Fibroblast of skin of right biceps (primary cell): ENCODE measurements at places on chromosomes 3 and 15.

GRCh38 chr3:68943753-68944500, 11.6 kb upstream of the TAFA4 start:
- no peak for DNase-seq

- peak; percentile 64 for DNase-seq
These were observed 366.3 kb downstream of the TIGIT start for GRCh38 chr3:114660124-114660523.

GRCh38 chr3:2477620-2478019, 379.0 kb downstream of the CNTN4 start:
- DNase-seq = no peak

- DNase-seq = no peak
These were observed 145.9 kb downstream of the SHQ1 start for GRCh38 chr3:72702390-72702789.

DNA sequence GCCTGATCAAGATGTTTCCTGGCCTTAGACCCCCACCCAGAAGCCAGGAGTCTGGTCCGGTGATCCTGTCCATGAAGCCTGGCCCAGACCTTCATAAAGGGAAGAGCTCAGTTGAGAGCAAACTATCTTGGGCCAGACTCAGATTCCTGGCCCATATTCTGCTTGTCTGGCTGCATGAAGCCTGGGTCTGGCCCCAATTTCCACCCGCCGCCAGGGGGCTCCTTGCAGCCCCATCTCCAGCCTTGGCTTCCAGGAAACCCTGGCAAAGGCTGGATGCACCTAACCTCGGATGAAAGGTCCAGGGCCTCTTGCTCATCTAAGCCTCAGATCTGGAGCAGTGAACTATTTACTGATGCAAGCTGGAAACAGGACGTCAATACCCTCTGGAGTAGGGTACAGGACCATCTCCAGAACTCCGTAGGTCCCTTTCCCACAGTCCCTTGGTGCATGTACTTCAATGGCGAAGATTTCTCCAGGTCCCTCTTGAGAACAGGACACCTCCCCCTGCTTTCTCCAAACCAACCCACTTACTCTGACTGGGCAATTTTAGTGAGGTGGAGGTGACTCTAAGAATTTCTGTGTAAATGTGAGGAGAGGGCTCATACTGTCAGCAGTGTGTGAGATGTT, 5.6 kb downstream of the FOXL2 start:
- DNase-seq = peak; percentile 38

DNA sequence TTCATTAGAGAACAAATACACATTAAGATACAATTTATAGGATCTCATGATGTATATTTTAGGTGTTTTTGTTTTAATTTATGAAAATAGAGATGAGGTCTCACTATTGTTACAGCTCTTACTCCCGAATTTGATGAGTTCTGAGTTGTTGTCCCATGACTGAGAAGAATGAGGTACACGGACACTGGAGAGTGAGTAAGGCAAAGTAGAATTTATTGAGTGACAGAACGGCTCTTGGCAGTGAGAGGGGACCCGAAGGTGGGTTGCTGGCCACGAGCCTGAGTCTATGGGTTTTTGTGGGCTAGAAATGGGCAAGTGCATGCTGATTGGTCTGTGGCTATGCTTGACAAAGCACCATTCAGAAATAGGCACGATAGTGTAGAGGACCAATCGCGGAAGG, 3.1 kb upstream of the RNF168 start:
- no peak for DNase-seq
